ENCODE measurements at places on chromosomes 2 and 18.

- no peak for DNase-seq
These were observed 18.7 kb downstream of the SS18 start for GRCh38 chr18:26071725-26072124.

- no peak for DNase-seq
These were observed 139.6 kb upstream of the MYCN start for GRCh38 chr2:15800495-15801329.

- DNase-seq: no peak
These were observed 126.6 kb downstream of the SH3RF3 start for GRCh38 chr2:109255654-109256053.

DNA sequence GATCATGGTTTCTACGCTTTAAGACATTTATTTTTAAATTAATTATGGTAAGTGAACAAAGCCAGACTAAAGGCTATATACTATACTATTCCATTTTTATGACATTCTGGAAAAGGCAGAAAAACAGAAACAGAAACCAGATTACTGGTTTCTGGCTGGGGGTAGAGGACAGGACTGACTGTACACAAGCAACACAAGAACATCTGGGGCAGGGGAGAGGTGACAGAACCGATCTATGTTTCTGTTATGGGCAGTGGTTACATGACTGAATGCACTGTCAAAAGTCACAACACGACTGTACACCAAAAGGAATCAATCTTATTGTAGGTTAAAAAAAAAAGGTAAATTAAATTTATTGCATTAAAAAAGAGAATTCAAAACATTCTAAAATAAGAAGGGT is 64.7 kb downstream of the PTPN2 start:
- no peak for DNase-seq

DNA sequence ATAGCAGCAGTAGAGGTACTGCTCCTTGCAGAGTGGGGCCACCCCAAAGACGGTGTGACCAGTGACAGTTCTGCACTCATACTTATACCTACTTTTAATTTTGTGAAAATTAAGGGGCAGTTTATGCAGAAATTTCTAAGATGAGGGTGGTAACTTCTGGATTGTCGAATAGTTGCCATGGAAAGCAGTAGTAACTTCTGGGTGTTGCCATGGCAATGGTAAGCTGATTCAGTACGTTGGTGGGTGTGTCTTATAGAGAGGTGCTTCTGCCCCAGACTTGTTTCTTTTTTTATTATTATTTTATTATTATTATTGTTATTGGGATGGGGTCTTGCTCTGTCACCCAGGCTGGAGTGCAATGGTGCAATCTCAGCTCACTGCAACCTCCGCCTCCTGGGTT is 82.8 kb upstream of the L3MBTL4 start:
- DNase-seq: no peak

DNA sequence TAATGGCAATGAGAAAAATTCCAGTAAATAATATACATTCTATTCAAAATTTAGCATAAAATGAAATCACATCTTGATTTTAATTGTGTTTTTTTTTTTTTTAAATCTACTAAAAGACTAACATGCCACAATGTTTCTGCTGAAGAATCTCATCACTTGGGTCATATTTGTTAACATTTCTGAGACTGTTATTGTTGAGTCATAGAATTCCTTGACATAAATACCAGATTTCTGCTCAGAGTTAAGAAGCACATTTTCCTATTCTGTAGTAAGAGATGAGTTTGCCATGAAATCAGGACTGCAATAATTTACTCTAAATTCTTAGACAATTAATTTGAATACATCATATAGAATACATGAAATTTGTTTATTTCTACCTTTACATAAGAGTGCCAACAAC is 154.9 kb upstream of the KYNU start:
- no peak for DNase-seq

GRCh38 chr18:76957384-76958355 is 135.3 kb downstream of the ZNF236 start:
- DNase-seq: no peak

GRCh38 chr18:45365835-45366234 is 249.4 kb upstream of the SLC14A2 start:
- DNase-seq: no peak

DNA sequence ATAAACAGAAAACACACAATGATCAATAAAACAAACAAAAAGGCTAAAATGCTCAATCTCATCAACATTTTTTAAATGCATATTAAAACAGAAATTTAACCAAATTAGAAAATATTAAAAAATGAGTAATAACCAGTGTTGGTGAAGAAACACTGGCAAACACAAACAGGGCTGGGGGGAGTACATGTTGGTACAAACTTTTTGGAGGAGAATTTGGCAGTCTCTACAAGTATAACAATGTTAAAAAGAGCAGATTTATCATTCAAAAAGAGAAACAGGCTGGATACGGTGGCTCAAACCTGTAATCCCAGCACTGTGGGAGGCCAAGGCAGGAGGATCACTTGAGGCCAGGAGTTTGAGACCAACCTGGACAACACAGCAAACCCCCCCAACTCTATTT is 13.9 kb downstream of the MOB1A start:
- no peak for DNase-seq

- DNase-seq: peak; percentile 82
These were observed 103.1 kb downstream of the MCFD2 start for GRCh38 chr2:46812361-46813019.

DNA sequence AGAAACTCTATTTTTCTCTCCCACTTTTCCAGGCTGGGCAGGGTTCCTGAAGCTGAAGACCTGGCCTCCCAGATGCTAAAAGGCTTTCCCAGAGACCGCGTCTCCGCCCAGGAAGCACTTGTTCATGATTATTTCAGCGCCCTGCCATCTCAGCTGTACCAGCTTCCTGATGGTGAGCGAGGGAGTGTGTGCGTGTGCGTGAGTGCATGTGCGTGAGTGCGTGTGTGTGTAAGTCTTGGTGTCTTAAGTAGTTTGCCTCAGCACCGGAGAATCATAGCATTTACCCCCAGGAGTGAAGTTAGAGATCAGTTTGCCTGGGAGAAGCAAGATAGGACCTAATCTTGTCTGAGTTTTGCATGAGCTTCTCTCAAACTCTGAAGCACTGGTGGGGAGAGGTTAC is 73.7 kb downstream of the CDK15 start:
- DNase-seq: no peak

DNA sequence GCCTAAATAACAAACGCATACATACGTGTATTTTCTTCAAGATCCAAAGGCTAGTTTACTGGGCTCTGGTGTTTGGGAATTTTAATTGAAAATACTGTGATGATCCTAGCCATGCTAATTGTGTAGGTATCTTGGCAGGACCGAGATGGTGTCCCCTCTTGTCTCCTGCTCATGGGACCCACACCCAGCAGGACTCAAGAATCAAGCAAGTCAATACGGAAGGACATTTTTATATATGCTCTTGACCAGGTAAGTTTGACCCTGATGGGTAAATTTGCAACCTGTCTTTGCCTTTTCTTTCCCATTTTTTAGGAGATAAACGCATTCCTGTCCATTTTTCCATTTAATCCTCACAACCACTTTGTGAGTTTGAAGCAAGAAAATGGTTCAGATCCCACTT is 111.8 kb upstream of the MYCN start:
- DNase-seq: no peak

- DNase-seq: no peak
These were observed 1.2 kb downstream of the SAP130 start for GRCh38 chr2:128026448-128027277.

DNA sequence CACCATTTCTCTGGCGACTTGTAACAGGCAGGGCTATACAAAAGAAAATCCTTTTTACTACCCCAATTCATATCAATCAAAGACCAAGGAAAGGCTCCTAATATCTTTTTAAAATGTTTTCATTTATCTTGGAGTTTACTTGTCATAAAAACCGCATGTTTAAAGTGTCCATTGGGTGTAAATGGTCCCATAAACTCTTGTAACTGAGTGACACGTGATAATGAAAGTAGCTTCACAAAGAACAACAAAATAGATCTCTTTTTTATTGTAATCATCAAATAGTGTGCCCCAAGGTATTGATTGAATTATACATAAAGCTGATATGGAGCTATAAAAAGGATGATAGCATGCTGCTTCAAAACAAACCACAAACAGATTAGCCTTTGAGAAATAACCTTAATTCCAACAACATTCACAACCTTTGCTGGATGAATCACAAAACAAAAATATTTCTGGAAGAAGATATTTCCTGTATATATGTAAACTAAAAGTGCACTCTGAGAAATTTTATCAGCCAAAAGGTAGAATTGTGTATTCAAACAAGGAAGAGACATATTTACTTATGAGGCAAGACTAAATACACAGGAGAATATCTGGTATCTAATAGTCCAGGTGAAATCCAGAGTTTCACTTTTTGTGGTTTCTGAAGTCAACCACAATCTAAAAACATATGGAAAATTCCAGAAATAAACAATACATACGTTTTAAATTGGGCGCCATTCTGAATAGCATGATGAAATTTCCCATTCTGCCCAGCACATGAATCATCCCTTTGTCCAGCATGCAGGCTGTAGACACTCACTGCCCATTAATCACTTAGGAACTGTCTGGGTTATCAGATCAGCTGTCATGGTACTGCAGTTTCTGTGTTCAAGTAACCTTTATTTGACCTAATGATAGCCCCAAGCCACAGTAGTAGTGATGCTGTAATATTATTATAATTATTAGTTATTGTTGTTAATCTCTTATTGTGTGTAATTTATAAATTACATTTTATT is 237.5 kb downstream of the PIK3C3 start:
- DNase-seq: no peak

- no peak for DNase-seq
These were observed 284.7 kb upstream of the HDAC4 start for GRCh38 chr2:239685556-239685955.

DNA sequence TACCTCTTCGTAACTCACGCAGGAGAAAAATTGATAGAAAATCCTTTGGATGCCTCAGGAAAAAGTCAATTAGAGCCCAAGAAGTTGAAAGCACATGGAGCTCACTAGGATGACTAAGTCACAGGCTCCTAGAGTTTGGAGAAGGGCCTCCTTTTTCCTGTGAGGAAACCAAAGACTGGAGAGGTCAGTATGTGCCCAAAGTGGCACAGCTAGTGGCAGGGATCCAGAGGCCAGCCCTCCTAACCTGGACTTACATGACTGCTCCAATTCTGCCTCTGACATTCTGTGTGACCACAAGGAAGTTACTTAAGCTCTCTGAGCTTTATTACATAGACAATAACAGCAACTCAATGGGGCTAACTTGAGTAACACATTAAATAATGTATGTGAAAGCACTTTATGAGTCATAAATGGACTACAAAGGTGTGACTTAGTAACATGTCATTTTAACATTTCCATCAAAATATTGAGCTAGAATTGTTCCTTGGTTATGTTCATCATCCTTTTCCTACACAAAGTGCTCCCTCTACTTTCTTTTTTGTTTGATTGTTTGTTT is 91.6 kb downstream of the DHRS9 start:
- no peak for DNase-seq

DNA sequence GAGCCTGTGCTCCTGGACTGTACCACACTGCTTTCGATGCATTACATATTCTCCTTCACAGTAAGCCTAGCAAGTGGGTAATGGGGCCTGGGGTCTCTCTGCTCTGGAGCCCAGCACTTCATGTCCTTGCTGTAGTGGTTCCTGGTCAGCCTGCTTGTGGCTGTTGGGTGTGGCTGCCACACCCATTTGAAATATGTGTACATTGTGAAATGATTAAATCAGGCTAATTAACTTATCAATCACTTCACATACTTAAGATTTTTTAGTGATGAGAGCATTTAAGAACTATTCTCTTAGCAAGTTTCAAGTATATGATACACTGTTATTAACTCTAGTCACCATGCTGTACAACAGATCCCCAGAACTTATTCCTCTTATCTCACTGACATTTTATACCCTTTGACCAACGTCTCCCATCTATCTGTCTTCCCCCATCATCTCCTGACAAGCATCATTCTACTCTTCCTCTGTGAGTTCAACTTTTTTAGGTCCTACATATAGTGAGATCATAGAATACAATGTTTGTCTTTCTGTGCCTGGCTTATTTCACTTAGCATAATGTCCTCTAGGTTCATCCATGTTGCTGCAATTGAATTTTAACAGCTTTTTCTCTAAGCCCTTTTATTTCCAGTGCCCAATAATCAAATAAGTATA is 92.1 kb downstream of the LYPD6 start:
- no peak for DNase-seq

- no peak for DNase-seq
These were observed 120.4 kb downstream of the PKP4 start for GRCh38 chr2:158577141-158577540.

DNA sequence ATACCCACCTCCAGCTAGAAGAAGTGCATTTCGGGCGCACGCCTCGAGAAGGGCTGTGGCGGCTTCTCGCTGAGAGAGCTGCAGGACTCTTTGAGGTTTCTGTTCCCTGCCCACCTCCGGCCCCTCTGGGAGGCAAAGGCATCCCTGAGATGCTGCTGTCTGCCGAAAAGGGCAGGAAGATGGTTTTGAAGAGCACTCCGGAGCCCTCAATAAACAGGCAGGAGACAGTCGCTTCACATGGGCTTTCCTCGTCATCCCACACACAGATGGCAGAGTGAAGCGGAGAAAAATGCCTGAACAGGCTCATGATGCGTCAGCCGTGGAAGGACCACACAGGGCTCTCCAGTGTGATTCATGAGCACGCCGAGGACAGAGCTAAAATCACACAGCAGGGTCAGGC is 25.4 kb upstream of the GLI2 start:
- no peak for DNase-seq

GRCh38 chr2:29015701-29016470 is 34.8 kb downstream of the TOGARAM2 start:
- no peak for DNase-seq

DNA sequence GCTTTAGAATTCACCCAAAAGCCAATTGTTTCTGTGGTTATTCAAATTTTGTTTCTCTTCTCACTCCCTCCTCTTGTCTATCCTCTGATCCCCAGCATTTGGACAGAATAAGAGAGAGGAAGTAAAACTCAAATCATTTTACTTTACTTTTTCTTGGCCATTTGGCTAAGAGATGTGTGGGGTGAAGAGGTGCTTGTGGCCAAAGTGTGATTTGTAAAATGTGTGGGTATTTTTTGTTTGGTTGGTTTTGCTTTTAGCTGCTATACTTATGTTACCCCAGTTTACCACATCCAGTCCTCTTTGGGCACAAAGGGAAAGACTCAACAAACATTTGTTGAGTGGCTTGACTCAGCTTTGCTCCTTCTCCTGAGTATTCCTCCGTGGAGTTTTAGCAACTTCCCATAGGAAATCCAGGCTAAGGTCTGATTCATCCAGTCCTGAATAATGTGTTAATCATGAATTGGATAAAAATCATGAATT is 109.1 kb upstream of the CYP1B1 start:
- DNase-seq: no peak

GRCh38 chr2:199862788-199863187 is 11.8 kb upstream of the FTCDNL1 start:
- no peak for DNase-seq

- DNase-seq: no peak
These were observed 45.1 kb upstream of the CD226 start for GRCh38 chr18:69992776-69993175.

- DNase-seq: peak; percentile 56
These were observed at the start of gene HOXD1 for GRCh38 chr2:176187899-176188773. TSS of gene HOXD1 (plus strand) at chr2:176188668. CDS start at chr2:176188802, 134 bp downstream.

- no peak for DNase-seq
These were observed 308.4 kb upstream of the RAB12 start for GRCh38 chr18:8300751-8301410.
